ENCODE measurements at places on chromosomes 16 and 17.

GRCh38 chr17:58161566-58161965 is 5.2 kb upstream of the OR4D2 start:
- DNase-seq, result no peak

- DNase-seq, result no peak
Observed at GRCh38 chr17:36727577-36727976, 126.2 kb downstream of the MRM1 start.

DNA sequence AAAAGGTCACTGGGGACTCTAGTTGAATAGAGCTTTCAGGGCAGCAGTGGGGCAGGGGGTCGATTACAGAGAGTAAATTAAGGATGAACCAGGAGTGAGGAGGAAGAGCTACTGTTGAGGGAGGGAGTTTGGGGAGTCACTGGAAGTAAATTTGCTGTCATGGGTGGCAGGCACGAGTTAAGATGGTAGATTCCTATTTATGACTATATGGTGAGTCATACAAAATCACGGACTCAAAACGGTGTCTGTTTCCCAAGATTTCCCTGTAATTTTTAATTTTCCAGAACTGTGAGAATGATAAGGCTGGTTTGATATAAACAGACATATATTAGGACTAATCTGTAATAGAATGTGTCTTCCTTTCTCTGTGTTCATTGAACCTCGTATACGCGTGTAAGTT is 287.6 kb upstream of the GOT2 start:
- DNase-seq, result no peak

DNA sequence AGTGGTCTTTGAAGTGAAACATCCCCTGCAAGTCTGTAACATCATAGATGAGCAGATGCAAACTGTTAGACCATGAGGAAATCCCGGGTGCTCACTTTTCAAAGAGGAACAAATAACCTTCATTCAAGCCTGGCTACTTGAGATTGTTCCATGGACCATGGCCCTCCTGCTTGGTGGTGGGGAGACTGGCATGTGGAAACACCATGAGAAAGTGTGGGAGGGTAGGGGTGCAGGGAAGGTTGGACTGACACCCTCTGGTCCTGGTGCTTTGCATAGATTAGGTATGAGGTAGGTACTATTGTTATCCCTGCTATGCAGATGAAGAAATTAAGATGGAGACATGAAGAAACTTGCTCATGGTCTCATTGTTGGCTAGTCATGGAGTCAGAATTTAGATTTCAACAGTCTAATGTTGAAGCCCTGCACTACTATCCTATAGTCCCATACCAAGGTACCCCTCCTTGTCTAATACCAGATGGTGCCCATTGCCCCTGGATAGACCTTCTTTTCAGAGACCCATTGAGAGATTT is 59.0 kb downstream of the SPACA3 start:
- DNase-seq, result no peak

GRCh38 chr16:29321585-29321984 is 84.9 kb downstream of the NPIPB11 start:
- DNase-seq, result no peak

DNA sequence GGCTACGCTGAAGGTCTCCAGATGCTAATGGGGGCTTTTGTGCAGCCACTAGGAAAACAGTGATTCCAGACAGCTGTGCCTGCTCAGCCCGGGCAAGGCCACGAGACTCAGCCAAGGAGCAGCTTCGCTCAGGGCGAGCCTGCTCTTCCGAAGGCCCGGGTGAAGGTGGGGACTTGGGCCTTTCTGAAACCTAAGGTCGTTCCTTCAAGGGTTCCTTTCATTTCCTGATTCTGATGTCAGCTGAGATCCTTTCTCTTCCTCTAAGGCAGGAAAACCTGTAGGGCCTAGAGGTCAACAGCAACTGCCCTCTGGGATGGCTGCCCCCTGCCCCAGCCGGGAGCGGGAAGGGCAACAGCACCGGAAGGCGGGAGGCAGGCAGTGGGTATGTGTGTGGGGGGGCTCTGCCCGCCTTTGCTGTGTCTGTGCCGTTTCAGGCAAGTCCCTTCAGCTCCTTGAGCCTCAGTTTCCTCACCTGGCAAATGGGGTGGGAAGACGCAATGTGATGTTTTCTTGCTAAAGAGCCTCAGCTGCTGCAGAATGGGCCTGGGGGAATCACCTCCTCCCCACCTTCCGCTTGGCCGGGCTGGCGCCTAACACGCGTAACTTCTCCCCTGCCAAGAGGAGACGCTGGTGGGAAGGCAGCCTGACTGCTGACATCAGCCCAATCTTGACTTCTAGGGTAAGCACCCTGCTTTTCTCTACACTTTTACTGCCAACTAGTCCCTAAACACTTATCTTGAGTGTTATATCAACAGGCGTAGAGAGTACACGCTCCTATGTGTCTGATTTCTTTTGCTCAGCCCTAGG is 32.8 kb downstream of the IRF8 start:
- DNase-seq, result no peak
